ENCODE measurements at places on chromosomes 11 and 22.
A peak's percentile ranks its signal among the peaks of the same experiment; 100 is the strongest.

GRCh38 chr22:30511109-30511508 is 5.6 kb upstream of the SEC14L4 start:
- no peak for DNase-seq

DNA sequence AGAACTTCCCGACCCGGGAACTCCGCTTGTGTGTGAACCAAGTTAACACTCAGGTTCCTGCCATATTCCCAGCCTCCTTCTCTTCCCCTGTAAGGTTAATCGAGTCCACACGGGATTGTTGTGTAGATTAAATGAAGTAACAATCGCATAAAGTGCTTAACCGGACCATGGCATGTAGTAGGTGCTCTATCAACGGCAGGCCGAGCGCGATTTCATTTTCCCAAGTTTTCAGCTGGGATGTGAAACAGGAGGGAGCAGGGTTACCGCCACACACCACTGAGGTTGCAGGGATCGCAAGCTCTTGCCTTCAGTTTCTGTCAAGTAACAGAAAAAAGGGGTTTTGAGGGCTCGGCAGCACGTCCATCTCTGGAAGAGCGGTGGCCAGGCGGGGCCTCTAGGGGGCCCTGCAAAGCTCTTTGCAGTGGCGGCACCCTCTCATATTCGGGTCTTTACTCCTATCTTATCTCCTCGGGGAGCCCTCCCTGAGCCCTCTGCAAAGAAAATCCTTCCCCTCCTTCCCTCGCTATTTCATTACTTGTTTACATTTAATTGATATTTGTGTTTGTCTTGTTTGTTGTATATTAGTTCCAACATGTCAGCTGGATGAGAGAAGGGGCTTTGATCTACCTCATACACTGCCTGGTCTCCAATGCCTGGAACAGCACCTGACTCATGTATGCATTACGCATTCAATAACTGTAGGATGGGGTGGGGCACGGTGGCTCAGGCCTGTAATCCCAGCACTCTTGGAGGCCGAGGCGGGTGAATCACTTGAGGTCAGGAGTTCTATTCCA is 816 bp upstream of the PLEKHA7 start:
- no peak for DNase-seq

- DNase-seq: no peak
Measured at GRCh38 chr11:74860743-74861142, 88.1 kb downstream of the XRRA1 start.

DNA sequence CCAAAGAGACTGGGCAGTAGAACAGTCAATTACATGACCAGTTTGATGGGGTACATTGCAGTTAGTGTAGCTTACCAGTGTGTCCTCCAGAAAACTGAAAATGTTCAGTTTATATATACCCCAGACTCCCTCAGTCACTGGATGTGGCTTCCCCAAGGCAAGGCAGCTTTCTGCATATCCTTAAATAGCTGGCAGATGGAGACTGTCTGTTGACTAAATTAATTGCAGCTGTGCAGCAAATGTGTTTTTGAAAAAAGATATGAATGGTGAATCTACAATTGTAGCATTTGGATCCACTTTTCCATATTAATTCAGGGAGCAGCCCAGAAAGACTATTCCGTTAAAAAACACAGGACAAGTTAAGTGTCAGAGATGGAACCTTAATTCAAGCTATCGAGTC is 565.1 kb upstream of the CCDC179 start:
- DNase-seq: no peak

- no peak for DNase-seq
Measured at GRCh38 chr11:112174789-112175598, at the start of gene BCO2. TSS of gene BCO2 (plus strand) at chr11:112175512. CDS start at chr11:112175602, 90 bp downstream.

GRCh38 chr11:123690485-123690884 is 36.1 kb upstream of the SCN3B start:
- no peak for DNase-seq

GRCh38 chr11:47551086-47551485 is 1.8 kb downstream of the CELF1 start:
- no peak for DNase-seq

DNA sequence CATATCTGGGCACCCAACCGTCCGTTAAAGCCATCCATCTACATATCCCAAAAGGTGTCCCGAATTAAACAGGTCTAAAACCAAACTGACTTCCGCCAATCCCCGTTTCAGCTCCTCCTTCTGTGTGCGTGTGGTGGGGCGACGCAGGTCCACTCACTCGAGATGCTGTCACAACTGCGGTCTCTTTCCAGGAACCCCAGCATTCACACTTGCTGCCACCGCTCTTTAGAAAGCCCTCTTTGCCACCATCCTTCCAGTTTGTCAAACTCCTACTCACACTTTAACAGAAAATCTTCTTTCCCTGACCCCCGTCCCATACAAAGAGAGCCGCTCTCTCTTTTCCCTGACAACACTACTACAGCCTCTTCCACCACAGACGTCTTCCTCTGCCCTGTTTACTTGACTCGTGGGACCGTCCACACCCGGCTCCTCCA is 467 bp downstream of the ESS2 start:
- DNase-seq: peak; percentile 9

- DNase-seq: no peak
Measured at GRCh38 chr22:29311464-29312217, 3.9 kb downstream of the RASL10A start.

DNA sequence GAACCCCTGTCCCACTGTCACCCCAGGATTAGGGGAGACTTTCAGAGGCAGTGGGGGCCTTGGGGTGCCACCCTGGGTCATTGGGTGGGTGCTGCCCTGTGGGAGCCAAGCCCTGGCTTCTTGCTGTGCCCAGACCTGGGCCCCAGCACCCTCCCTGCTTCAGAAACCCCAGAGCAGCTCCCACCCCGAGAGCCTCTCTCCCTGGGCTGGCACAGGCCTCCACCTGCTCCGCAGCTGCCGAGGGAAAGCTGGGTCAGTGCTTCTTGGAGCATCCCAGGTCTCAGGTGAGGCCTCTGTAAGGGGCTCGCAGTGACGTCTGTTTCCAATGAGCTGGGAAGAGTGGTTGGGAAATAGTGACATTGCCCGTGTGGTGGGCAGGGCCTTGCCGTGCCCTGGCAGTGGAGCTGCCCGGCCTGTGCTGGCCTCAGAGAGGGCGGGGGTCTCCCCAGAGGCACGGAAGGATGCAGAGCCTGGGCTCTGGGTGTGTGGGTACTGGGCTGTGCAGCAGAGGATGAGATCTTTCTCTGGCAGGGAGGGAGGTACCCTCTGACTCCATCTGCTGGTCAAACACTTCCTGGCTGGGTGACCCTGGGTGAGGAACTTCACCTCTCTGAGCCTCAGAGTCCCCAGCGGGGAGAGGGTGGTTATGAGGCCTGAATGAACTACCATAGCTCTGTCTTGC is 23.0 kb downstream of the C22orf23 start:
- DNase-seq: no peak

DNA sequence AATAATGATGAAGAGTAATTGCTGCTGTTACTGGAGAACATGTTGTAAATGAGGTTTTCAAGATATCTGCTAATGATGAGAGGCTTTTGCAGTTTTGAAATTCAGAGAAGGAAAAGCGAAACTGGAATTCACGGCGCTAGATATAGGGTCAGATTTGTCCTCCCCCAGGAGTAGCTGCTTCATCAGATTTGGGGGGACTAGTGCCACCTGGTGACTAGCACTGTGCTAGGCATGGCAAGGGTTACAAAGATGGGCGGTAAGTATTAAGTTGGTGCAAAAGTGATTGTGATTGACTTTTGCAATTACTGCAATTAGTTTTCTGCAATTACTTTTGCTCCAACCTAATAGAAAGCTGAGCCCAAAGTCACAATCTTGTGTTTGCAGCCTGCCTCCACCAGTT is 879.9 kb upstream of the TENM4 start:
- no peak for DNase-seq

GRCh38 chr11:65295001-65295400 is 19.7 kb upstream of the CDC42EP2 start:
- DNase-seq: no peak

GRCh38 chr22:49042066-49042465 is 785.6 kb downstream of the BRD1 start:
- no peak for DNase-seq

GRCh38 chr11:96197103-96197502 is 145.9 kb downstream of the MAML2 start:
- DNase-seq: no peak

DNA sequence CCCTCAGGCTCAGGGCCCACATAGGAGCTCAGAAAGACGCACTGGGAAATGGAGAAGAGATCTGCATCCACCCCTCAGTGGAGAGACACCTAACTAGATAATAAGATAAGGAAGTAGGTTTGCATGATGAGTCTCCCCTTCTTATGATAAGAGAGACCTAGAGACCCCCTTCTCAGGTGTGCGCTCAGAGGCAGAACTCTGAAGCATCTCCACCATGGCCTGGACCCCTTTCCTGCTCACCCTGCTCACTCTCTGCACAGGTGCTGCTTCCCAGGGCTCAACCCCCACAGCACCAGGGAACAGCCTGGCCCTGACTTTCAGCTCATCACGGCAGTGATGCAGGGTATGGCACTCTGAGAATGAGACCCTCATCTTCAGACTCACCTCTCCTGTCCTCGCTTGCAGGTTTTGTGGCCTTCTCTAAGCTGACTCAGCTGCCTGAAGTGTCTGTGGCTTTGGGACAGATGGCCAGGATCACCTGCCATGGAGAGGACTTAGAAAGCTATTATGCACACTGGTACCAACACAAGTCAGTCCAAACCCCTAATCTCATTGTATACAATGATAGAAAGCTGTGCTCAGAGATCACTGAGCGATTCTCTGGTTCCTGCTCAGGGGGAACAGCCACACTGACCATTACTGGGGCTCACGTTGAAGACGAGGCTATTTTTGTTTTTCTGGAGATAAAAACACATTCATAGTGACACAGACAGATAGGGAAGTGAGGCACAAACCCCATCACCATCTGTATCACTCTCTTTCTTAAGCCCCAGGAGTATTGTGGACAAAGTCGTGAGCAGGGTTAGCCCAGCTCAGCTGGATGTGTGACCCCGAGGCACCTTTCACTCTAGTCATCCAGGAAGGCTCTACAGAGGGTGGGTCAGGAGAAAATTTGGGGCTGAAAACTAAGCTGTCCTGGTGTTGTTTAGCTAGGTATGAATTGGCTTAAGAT is 29.7 kb upstream of the IGLL5 start:
- DNase-seq: no peak

DNA sequence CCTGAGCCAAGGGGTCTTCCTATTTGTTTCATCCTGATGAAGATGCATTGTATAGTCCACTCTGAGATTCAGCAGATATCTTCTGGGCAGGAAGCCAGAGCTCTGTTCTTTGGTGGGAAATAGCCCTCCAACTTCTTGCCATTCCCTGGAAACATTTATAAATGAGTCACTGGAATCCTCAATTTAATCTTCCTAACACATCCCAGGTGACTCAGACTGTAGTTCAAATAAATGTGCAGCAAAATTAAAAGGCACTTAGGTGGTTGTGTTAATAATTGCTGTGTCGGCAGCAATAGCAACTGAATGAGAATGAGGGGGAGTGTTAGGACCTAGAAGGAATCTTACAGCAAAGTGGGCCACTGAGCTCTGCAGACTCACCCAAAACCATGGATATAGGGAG is 108.6 kb downstream of the INSC start:
- DNase-seq: no peak

GRCh38 chr11:63939397-63939891 is 642 bp downstream of the NAA40 start:
- DNase-seq: no peak

GRCh38 chr11:111438168-111438567 is 59.1 kb upstream of the POU2AF1 start:
- no peak for DNase-seq

DNA sequence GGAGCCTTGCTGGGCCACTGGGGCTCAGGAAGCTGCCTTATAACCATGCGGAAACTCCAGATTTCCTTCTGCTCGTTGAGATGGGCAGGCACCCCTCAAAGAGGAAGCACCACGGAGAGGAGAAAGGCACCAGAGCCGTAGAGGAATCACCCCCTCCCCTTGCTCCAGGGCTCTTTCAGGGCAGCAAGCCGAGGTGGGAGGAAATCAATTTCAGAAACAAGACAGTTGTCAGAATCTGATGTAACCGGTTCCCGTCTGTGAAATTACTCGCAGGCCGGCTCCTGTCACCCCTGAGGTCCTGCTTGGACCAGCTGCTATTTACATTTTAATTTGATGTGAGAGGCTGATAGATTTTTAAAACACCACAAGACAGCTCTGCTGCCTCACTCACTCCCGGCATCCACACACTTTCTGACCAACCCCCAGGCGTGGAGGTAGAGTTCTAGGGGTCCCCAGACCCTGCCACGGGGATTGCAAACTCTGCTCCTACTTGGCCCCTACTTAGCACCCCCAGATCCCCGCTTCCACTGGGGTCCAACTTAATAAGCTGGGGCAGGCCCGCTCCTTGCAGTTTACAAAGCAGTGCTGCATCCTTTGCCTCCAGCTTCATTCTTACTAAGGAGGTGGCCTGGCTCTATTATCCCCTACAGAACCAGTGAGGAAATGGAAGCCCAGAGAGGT is 162.5 kb downstream of the CEP164 start:
- DNase-seq: no peak

DNA sequence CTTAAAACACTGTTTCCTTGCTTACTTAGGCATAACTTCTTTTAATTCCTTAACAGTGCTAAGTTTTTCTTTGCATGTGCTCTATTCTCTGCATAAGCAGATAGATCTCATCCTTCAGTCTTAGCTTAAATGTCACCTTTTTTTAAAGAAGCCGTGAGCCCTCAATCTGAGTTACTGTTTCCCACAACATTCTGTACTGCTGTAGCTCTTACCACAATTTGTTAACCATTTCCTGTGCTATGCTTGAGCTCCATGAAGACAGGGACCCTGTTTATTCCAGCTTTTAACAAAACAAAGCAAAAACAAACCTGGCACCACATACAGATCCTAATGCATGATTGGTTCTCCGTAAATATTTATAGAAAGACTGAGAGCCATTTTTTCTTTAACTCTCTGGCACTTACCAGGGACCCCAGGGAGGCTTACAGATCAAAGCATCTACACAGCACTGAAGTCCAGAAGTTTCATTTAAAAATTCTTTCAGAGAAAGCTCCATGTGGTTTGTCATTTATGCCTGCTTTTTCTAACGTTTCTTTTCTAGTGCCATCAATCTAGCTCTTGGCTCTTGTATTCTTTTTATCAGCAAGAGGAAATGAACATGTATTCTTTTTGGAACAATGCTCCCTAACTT is 74.9 kb downstream of the DYNC2H1 start:
- no peak for DNase-seq

- no peak for DNase-seq
Measured at GRCh38 chr11:132099692-132100091, 729.3 kb downstream of the NTM start.

- no peak for DNase-seq
Measured at GRCh38 chr11:130555251-130555841, 106.9 kb downstream of the ADAMTS15 start.

DNA sequence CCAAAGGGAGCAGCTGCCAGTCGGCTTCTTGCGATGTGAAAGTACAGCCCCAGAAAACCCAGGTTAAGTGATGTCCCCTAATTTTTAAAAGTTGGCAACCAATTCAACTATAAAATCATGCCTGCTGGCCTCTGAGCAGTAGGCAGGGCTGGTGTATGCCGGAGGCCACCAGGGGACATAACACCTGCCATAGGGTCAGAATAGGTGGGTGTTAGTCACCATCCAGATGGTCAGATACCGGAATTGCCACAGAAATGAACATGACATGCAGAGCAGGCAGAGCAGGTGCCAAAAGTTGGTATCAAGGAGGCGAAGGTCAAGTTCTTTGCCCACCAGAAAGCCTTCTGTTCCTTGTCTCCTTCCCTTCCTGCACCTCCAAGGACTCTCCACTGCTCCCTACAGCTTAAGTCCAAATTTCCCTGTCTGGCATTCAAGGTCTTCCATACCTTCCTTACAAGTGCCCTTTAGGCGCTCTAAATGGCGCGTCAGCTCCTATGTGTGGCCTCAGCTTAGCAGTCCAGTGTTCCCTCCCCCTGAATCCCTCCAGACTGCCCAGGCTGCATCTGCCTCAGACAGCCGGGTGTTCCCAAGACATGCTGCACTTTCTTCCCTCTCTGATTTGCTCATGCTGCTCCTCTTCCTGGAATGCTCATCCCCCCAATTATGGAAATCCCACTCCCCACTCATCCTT is 45.1 kb downstream of the PTPRJ start:
- DNase-seq: no peak

Measured in stimulated activated CD8-positive, alpha-beta memory T cell treated with anti-CD3 and anti-CD28 coated beads, Interleukin-2, amount 100 ng/mL, for 1 hour (primary cell).